Hematopoietic multipotent progenitor cell treated with erythropoietin and hydrocortisone succinate and interleukin-3 and kit ligand, for 6 days (in vitro differentiated cells): ENCODE measurements at places on chromosomes 1 and 21.

GRCh38 chr1:243745356-243745755, 104.7 kb downstream of the AKT3 start:
- DNase-seq: no peak

DNA sequence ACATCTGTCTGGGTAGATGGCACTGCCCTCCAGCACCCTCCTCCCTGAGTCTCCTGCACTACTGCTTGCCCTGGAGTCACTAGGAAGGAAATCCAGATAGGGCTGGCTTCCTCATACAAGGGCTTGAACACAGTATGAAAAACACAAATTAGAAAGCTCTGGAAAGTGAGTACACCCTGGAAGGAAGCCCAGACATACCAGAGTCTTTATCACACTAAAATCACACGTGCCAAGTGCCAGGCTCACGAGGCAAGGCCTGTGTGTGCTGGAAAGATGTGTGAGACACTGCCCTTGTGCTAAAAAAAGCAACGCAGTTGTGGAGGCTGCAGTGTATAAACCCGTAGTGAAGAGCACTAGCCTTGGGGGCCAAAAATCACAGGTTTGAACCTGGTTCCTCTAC, 28.3 kb upstream of the S100A7 start:
- DNase-seq: peak; percentile 53

- no peak for DNase-seq
Observed at GRCh38 chr21:28657566-28657965, 335.1 kb downstream of the LTN1 start.

DNA sequence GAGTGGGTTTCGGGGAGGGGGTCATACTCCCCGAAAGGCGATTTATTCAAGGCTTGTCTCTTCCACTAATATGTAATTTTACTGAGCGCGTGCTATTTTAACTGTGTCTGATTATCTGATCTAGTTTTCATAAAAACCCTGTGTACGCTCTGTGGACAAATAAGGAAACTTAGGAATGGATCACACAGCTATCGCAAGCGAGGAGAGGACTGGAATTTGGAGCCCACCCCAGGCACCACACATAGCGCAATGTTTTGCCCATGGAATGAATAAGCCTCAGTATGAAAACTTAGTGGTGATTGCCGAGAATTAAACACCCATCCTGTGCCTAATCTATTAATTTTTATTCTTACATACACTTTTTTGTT, 9.8 kb upstream of the RAB42 start:
- DNase-seq: peak; percentile 58

DNA sequence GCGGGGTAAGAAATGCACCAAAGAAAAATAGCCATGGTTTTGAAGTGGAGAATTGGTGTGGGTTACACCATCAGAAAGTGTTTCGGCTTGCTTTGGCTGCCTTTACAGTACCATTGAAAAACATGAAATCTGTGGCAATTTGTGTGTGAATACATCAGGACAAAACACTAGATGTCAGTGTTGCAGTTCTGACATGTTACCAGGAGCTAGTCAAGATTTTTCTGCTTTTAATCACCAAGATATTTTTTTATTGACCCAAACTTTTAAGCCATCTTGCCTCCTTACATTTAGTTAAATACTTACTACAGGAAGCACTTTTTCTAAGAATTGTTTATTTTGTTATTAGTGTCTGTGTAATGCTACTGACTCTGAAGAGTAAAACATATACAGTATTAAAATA, 14.3 kb downstream of the RRP15 start:
- DNase-seq: peak; percentile 80
